ENCODE measurements at places on chromosomes 2 and 18. TPM values are rescaled to one million over a fixed set of nuclear protein-coding genes. Genes with fewer than 3 reads are reported as not detected.

DNA sequence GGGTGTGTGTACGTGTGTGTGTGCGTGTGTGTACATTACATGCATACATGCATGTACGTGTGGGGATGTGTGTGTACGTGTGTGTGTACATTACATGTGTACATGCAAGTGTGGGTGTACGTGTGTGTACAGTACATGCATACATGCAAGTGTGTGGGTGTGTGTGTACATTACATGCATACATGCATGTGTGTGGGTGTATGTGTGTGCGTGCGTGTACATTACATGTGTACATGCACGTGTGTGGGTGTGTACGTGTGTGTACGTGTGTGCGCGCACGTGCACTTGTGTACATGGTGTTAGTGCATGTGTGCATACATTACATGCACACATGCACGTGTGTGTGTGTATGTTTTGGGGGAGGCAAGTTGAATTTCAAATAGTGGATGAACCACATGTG is 300.6 kb downstream of the CELF4 start:
- H3K4me3 ChIP-seq: no peak overlapping the region
- no peaks in the 10 kb centered on the region for H3K36me3 ChIP-seq
- DNase-seq: no peak
- H3K27me3 ChIP-seq: no peaks in the 10 kb centered on the region

GRCh38 chr2:133900909-133901308 is 332.6 kb upstream of the NCKAP5 start:
- no peaks in the 10 kb centered on the region for H3K27me3 ChIP-seq
- no peaks in the 10 kb centered on the region for H3K4me1 ChIP-seq
- H3K27ac ChIP-seq: no peak overlapping the region
- no peaks in the 10 kb centered on the region for H3K36me3 ChIP-seq
- DNase-seq: no peak
- no peak overlapping the region for H3K4me3 ChIP-seq

DNA sequence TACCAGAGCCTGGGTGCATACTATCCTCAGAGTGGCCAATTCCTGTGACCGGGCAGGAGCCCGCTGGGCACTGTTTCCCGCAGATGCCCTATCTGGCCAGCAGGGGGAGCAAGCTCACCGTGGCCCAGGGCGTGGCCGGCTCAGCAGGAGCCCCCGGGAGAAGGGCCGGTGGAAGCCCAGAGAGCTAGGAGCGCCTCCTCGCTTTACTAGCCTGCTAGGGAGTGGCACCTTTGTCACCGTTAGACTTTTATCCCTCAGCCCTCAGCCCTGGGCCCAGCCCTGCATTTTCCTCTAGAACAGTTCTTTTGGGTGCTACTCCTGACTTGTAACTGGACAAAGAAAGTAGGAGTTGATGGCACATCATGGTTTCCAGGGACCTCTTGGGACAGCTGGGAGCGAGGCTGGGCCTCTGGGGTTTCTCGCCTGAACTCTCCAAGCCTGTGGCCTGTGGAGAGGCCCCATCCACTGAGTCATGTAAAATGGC is 24.0 kb downstream of the TMEM177 start:
- no peaks in the 10 kb centered on the region for H3K36me3 ChIP-seq
- H3K27me3 ChIP-seq: no peaks in the 10 kb centered on the region
- peaks cover 9% of the 10 kb centered on the region for H3K4me1 ChIP-seq
- peak; percentile 83 for DNase-seq
- no peak overlapping the region for H3K4me3 ChIP-seq

- no peaks in the 10 kb centered on the region for H3K4me1 ChIP-seq
- H3K4me3 ChIP-seq: no peak overlapping the region
- H3K36me3 ChIP-seq: no peaks in the 10 kb centered on the region
- no peak for DNase-seq
Observed at GRCh38 chr2:62050456-62051045, 145.1 kb downstream of the COMMD1 start.

DNA sequence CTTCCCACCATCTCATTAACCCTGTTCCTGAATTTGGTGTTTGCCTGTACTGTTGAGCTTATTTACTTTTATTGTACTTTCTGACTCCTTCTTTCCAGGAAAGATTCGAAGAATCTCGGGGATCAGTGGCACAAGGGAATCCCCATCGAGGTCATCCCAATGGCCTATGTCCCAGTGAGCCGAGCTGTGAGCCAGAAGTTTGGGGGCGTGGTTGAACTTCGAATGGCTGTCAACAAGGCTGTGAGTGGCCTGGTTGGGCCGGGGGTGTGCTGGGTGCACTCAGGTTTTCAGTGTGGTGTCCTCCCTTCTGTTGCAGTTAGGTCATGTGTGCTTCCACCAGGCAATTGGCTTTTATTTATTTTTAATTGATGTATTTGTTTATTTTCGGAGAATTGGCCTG is 45.0 kb downstream of the RPIA start:
- H3K36me3 ChIP-seq: peaks cover 36% of the 10 kb centered on the region
- H3K27me3 ChIP-seq: no peaks in the 10 kb centered on the region
- H3K27ac ChIP-seq: no peak overlapping the region
- no peaks in the 10 kb centered on the region for H3K4me1 ChIP-seq
- DNase-seq: no peak

DNA sequence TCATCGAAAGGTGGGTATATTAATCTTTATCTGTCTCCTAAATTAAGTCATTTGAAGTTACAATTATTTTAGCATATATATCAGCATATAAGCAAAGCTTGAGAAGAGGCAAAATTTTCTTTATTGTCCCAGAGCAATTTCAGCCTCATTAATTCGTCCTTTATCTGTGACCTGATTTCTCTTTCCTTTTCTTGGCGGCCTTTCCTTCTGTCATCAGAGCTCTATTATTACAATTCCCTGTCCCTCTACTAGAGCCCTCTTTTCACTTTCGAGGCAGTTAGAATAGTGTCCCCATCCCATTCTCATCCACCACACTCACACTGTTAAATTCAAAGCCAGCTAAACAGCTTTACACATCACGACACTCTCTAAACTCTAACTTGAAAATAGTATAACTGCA is 1293.2 kb upstream of the FAM98A start:
- H3K4me1 ChIP-seq: no peaks in the 10 kb centered on the region
- DNase-seq: no peak
- H3K27ac ChIP-seq: no peak overlapping the region
- H3K36me3 ChIP-seq: no peaks in the 10 kb centered on the region
- H3K27me3 ChIP-seq: no peaks in the 10 kb centered on the region
- H3K4me3 ChIP-seq: no peak overlapping the region

GRCh38 chr2:40450796-40451430 is 977 bp downstream of the SLC8A1 start:
- H3K4me1 ChIP-seq: peaks cover 8% of the 10 kb centered on the region
- H3K36me3 ChIP-seq: no peaks in the 10 kb centered on the region
- H3K4me3 ChIP-seq: peak overlapping the region; percentile 33
- DNase-seq: no peak
- peaks cover 7% of the 10 kb centered on the region for H3K27me3 ChIP-seq
- H3K27ac ChIP-seq: no peak overlapping the region

DNA sequence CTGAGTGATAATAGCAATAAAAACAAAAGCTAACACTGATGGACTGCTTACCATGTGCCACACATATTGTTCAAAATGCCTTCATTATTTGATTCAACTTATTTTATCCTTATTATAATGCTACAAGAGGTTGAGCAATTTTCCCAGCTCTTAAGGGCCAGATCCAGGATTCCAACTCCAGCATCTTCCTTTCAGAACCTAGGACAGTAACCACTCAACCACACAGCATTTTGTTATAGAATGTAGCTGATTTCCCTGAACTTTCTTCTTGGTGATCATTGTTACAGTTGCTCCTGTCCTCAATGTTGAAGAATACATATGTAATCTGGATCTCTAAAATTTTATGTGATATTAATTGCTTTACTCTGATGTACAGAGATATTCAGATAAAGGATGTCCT is 341.7 kb downstream of the PIK3C3 start:
- H3K4me1 ChIP-seq: no peaks in the 10 kb centered on the region
- no peaks in the 10 kb centered on the region for H3K36me3 ChIP-seq
- no peak overlapping the region for H3K4me3 ChIP-seq
- H3K27me3 ChIP-seq: no peaks in the 10 kb centered on the region

- DNase-seq: no peak
- H3K27ac ChIP-seq: no peak overlapping the region
- no peaks in the 10 kb centered on the region for H3K4me1 ChIP-seq
- H3K36me3 ChIP-seq: no peaks in the 10 kb centered on the region
- H3K27me3 ChIP-seq: no peaks in the 10 kb centered on the region
Observed at GRCh38 chr2:133838642-133839365, 270.5 kb upstream of the NCKAP5 start.

DNA sequence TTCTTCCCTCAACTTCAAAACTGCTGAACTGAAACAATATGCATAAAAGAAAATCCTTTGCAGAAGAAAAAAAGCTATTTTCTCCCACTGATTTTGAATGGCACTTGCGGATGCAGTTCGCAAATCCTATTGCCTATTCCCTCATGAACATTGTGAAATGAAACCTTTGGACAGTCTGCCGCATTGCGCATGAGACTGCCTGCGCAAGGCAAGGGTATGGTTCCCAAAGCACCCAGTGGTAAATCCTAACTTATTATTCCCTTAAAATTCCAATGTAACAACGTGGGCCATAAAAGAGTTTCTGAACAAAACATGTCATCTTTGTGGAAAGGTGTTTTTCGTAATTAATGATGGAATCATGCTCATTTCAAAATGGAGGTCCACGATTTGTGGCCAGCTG is 8.4 kb downstream of the HOXD8 start:
- H3K4me1 ChIP-seq: peaks cover 30% of the 10 kb centered on the region
- no peaks in the 10 kb centered on the region for H3K36me3 ChIP-seq
- no peak for DNase-seq
- peaks cover 80% of the 10 kb centered on the region for H3K27me3 ChIP-seq
- no peak overlapping the region for H3K27ac ChIP-seq
- no peak overlapping the region for H3K4me3 ChIP-seq

- DNase-seq: no peak
- peak overlapping the region; percentile 26 for H3K27ac ChIP-seq
- H3K4me1 ChIP-seq: no peaks in the 10 kb centered on the region
- H3K27me3 ChIP-seq: no peaks in the 10 kb centered on the region
Observed at GRCh38 chr2:43482961-43483360, 112.9 kb downstream of the THADA start.

- no peaks in the 10 kb centered on the region for H3K36me3 ChIP-seq
- H3K27me3 ChIP-seq: no peaks in the 10 kb centered on the region
- no peak overlapping the region for H3K27ac ChIP-seq
- H3K4me1 ChIP-seq: no peaks in the 10 kb centered on the region
- no peak overlapping the region for H3K4me3 ChIP-seq
- DNase-seq: no peak
Observed at GRCh38 chr18:78793313-78794070, 186.1 kb upstream of the SALL3 start.

- no peaks in the 10 kb centered on the region for H3K36me3 ChIP-seq
- no peaks in the 10 kb centered on the region for H3K27me3 ChIP-seq
- DNase-seq: no peak
- no peak overlapping the region for H3K4me3 ChIP-seq
- H3K4me1 ChIP-seq: no peaks in the 10 kb centered on the region
Observed at GRCh38 chr18:51811883-51812282, 528.1 kb upstream of the DCC start.

GRCh38 chr2:120522151-120522751 is 176.3 kb downstream of the INHBB start:
- no peaks in the 10 kb centered on the region for H3K4me1 ChIP-seq
- H3K27me3 ChIP-seq: peaks cover 3% of the 10 kb centered on the region
- no peaks in the 10 kb centered on the region for H3K36me3 ChIP-seq
- no peak for DNase-seq

- H3K36me3 ChIP-seq: no peaks in the 10 kb centered on the region
- H3K4me1 ChIP-seq: no peaks in the 10 kb centered on the region
- no peak overlapping the region for H3K27ac ChIP-seq
Observed at GRCh38 chr2:110940376-110940910, 180.3 kb upstream of the BCL2L11 start.

DNA sequence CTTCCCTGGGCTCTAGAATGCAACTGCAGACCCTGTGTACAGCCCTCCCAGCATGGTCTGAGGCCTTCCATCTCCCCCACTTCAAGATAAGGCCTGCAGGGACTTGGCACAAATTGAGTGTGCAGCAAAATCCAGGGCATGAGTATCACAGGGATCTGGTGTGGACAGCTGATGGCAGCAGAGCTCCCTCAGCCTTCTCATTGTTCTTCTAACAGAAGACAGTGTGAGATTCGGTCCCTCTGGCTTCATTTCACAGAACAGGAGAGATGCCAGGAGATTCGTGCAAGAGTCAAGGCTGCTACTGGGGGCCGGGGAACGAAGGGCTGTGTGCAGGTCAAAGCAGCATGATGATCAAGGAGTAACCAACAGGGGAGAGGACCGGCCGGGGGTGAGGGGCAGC is 85.8 kb downstream of the UXS1 start:
- H3K27me3 ChIP-seq: no peaks in the 10 kb centered on the region
- peaks cover 30% of the 10 kb centered on the region for H3K36me3 ChIP-seq
- H3K4me1 ChIP-seq: no peaks in the 10 kb centered on the region
- no peak overlapping the region for H3K27ac ChIP-seq

DNA sequence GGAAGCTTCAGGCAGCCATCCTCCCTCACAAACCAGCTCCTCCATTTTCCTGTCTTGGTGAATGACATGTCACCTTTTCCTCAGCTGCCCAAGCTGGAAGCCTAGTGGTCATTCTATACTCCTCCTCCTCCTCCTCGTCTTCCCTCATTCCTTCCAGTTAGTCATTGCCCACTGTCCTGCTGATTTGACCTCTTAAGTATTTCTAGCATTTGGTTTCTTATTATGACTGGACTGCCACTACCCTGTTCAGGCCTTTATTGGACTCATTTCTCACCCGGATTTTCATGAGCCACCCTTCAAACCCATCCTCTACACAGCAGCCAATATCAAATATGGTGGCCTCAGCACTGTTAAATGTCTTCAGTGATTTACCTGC is 21.9 kb upstream of the MGAT5 start:
- H3K4me1 ChIP-seq: peaks cover 35% of the 10 kb centered on the region
- DNase-seq: no peak
- H3K4me3 ChIP-seq: no peak overlapping the region
- no peaks in the 10 kb centered on the region for H3K36me3 ChIP-seq

Gene DSC3
- not detected for total RNA-seq

Gene FKBP7
- 1.1 TPM for total RNA-seq

Gene FBXO15
- 0.50 TPM for total RNA-seq

Gene FEV
- not detected for total RNA-seq

Gene B4GALT6
- total RNA-seq: 18.6 TPM

Gene CXCR1
- total RNA-seq: 9.1 TPM

Gene LRRTM4
- total RNA-seq: not detected
